ENCODE measurements at places on chromosomes 7 and 10. TPM values are rescaled to one million over a fixed set of nuclear protein-coding genes. Genes with fewer than 3 reads are reported as not detected.
A peak's percentile ranks its signal among the peaks of the same experiment; 100 is the strongest.

DNA sequence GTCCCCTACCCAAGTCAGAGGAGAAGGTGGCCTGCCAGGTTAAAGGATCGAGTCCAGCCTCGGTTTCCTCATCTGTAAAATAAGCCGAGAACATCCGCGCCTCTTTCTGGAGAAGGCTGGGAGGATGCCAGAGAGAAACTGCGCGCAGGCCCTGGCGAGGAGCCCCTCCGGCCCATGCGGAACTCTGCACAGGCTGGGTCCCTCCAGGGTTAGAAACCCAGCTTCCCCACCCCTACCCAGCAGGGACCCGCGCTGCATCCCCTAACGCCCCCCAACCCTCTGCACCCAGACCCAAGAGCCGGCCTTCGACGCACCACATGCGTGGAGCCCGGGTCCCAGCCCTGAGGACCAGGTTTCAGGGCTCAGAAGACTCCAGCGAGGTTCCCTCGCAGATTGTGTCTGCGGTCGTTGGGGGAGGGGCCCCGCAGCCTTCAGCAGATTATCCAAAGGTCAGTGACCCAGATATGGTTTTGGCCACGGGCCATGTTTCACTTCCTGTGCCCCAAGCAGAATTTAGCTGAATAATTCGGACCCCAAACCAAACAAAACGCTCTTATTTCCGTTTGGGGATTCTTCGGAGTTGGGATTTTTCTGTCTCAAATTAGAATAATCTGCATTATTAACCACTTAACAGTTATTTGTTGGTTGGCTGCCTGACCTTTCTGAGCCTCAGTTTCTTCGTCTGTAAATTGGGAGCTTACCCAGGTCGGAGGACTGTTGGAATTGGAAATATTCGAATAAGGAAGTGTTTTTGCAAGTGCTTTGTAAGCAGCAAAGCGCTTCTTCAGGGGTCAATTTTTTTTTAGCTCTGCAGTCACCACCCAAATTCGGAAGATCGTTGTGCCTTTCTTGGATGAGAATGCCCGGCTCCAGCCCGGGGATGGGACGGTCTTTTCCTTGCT, 167.7 kb downstream of the UBE2H start:
- DNase-seq = peak; percentile 59

The TSPAN33 gene
- total RNA-seq = 11.0 TPM

GRCh38 chr10:50397312-50398140, 146.2 kb upstream of the ASAH2 start:
- DNase-seq = no peak

The PRKAR1B gene
- 49.9 TPM for total RNA-seq

GRCh38 chr10:47031901-47032465, 120.8 kb downstream of the PTPN20 start:
- DNase-seq = no peak

The SAMD9 gene
- 13.6 TPM for total RNA-seq

DNA sequence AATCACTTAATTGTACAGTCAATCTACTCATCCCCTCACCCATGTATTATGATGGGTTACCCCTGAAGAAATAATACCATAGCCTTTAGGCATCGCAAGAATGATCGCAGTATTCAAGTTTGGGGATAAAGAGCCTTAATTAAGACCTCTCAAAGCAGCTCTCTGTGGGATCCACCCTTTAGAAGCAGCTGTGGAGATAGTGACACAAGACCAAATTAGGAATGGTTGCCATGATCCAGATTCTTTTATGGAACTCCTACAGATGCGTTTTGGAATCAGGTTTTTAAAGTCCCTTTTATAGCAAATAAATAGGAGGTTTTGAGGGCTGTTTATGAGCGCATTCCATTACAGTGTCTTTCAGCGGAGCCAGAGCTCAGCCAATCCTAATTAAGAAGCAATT, 12.2 kb downstream of the TES start:
- no peak for DNase-seq

The HOGA1 gene
- total RNA-seq = not detected

The INMT gene
- not detected for total RNA-seq

- DNase-seq = no peak
These were observed 60.9 kb downstream of the COBL start for GRCh38 chr7:51255536-51256208.

The MAD1L1 gene
- total RNA-seq = 40.0 TPM

The BAMBI gene
- total RNA-seq = 0.18 TPM

DNA sequence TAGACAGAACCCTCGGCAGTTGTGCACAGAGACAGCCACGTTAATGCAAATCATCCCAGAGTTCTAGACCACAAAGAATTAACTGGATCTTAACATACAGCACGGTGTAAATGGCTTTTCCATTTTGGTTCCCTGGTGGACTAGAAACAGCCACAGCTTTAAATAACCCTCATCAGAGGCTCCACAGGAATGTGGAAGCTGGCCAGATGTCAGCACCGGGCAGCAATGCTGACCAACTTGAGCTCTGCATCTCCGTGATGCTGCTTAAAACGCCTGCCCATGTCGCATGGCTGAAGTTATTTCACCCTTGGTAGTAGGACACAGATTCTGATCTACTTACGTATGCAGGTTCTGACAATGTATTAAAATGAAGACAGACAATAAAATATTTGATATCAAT, 24.5 kb downstream of the RSU1 start:
- DNase-seq = no peak

- DNase-seq = peak; percentile 17
These were observed 20.3 kb upstream of the TIAL1 start for GRCh38 chr10:119616882-119617570.

GRCh38 chr7:91034459-91035368, 229.5 kb upstream of the FZD1 start:
- DNase-seq = peak; percentile 53

GRCh38 chr7:158411232-158411950, 176.2 kb downstream of the PTPRN2 start:
- no peak for DNase-seq

The COL13A1 gene
- not detected for total RNA-seq

The CHST12 gene
- total RNA-seq = 4.7 TPM

The OPALIN gene
- not detected for total RNA-seq

The PKD1L1 gene
- total RNA-seq = 0.09 TPM

The ATOH7 gene
- not detected for total RNA-seq

DNA sequence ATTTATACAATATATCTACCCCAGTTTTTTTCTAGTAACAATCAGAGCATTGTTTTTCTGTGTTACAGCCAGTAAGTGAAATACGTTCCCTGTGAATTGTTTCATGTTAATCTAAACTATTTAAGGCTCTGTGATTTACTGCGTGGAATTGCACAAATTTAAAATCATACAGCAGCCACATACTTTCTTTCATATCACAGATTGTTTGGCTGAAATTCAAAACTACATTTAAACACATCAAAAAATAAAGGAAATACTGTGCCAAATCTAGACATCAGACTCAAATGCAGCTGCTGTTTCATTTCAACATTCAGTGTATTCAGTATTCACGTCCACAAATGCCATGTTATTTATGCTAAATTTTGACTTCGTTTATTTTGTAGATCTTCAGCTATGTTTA, 242.6 kb upstream of the HGF start:
- no peak for DNase-seq

DNA sequence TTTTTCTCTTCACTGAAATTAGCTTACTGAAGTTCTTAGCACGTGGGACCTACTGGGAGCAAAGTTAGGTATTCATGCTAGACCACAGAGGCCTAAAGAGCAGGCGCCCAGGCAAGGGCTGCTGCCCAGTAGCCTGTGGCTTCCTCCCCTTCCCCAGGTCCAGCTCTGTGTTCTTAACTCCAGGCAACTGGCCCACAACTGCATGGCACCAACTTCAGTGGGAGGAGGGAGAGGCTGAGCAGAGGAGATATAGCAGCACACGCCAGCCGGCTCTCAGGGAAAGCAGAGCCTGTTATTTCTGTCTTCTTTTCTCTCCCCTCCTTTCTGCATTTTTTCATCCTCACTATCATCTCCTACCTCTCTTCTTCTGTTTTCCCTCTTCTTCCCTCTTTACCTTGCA, 67.4 kb downstream of the PCGF5 start:
- DNase-seq = no peak

DNA sequence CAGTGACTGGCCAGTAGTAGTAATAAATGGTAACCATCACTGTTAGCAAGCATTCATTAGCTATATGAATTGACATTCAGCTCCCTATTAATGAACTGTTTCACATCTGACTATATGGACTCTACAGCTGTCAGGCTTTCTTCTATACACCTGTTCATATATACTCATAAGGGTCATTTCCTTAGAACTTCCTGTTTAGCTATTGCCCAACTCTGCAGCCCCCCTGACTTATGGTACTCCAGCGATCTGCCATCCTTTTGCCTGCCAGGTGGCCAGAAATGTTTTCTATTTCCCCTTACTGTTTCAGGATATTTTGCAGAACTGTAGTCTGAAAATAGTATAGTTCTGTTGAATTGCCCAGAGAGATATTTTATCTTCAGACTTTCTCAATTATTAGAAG, 56.6 kb downstream of the TASOR2 start:
- DNase-seq = no peak

GRCh38 chr7:142884286-142884640, 1.3 kb downstream of the TRPV6 start:
- DNase-seq = no peak

The PAX4 gene
- not detected for total RNA-seq

DNA sequence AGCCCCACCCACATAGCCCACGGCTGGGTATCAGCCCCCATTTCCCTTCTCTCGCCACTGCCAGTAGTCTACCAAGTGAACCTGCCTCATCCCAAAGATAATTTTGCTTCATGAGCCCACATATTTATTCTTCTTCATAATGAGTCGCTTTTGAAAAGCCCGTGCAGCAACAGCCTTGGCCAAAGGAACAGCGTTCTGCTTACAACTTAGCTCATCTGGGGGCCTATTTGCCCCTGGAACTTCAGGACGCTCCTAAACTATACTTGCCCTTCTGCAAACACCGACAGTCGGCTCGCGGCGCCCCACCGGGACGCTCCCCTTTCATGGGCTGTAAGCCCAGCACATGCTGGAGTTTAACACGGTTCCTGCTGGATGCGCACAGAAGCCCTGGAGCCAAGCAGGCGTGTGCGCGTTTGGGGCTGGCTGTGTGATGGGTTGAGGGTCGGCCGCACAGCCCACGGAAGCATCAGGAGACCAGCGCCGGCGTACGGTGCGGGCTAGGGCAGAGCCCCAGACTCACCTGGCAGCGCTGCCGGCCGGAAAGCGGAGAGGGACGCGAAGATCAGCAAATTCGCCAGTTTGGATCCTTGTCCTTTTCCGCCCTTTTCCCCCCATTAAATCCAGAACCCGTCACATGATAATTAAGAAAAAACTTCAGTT, 370 bp downstream of the TMEM60 start:
- no peak for DNase-seq

DNA sequence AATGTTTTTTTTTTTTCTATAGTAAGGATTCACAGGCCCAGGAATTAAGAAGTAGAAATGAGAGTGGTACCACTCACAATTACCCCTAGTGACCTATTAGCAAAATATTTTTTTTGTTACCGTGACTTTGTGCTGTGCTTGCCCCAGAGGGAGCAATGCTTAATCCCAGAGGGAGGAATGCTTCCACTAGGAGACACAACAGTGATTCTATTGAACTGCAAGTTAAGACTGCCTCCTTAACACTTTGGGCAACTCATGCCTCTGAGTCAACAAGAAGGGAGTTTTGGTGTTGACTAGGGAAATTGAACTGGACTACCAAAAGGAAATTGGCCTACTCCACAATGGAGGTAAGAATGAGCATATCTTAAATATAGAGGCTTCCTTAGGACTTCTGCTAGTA, 17.2 kb upstream of the MEOX2 start:
- DNase-seq = no peak

DNA sequence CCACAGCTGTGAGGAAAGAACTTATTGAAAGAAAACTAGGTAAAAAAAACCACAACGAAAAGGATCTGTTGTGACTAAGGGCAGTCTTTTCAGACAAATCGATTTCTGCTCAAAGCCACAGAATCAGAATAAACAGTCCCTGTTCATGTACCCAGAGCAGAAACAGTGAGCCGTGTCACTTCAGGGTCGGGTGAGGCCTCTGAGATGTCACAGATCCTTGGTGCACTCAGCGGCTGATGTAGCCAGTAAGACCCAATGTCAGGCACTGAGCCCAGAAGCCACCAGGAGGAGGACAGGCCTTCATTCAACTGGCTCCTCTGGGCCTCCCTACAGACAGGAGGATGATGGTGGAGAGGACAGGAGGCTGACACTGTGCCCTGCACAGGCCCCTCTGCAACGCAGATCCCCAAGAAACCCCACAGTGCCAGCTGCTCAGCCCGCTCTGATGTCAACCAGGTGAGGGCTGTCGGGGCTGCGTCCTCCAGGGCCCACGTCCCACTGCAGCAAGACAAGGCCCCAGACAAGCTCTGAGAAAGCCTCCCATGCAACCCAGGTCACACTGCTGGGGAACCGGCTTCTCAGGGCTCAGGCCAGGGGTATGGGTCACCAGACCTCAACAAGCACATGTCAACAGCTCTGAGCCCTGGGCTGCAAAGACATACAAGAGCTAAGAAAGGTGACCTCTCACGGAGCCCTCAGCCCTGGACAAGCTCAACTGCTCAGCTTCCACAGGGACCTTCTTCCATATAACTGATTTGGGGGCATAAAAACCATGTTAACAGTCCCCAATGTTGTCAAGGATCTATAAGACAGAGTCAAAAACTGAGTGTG, 190.6 kb downstream of the PARD3 start:
- DNase-seq = no peak

The PCLO gene
- not detected for total RNA-seq

The CALHM3 gene
- not detected for total RNA-seq

The TWIST1 gene
- not detected for total RNA-seq

The RNLS gene
- total RNA-seq = 4.5 TPM

The CCDC3 gene
- total RNA-seq = not detected

- no peak for DNase-seq
These were observed 48.5 kb downstream of the EMX2 start for GRCh38 chr10:117591043-117591442.

The BMPER gene
- total RNA-seq = not detected

- DNase-seq = peak; percentile 75
These were observed 127.8 kb downstream of the ICA1 start for GRCh38 chr7:8134089-8134733.

GRCh38 chr10:20257422-20257821, 441.2 kb downstream of the PLXDC2 start:
- DNase-seq = no peak

GRCh38 chr10:33826186-33826585, 491.7 kb upstream of the NRP1 start:
- no peak for DNase-seq
